Hindlimb muscle (tissue), 1 donor: ENCODE measurements at places on chromosomes 3 and 15. TPM values are rescaled to one million over a fixed set of nuclear protein-coding genes. Genes with fewer than 3 reads are reported as not detected.

- DNase-seq = no peak
These were observed 41.1 kb upstream of the AP3B2 start for GRCh38 chr15:82750831-82751180.

DNA sequence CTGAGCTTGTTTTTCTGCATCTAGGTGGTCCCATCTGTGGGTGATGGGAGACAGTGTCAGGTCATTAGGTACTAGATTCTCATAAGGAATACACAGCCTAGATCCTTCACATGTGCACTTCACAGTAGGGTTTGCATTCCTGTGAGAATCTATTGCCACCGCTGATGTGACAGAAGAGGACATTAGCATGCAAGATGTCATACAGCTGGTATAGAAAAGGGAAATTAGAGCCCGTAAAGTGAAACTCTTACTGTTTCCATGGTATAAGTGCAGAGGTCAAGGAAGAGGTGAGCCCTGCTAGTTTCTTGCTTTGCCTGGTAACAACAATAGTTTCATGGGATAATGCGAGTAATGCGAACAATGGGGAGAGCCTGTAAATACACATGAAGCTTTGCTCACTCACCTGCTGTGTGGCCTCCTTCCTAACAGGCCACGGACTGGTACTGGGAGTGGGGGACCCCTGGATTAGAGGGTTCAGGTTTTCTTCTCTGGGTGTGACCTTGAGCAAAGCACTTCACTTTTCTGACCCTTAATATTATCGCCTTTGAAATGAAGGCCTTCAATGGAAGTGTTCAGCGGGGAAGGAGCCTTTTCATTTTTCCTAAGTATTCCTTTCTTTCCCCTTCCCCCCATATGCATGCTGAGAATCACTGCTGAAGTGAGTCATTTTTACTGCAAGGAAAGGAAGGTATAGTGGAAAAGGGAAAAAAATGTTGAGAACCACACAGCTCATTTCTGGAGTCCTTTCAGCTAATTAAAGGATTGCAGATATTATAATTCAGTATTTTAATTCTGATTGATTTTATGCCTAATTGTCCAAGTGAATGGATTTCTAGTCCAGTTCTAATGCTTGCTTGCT lies 286.4 kb downstream of the UBE2E2 start:
- DNase-seq = no peak

DNA sequence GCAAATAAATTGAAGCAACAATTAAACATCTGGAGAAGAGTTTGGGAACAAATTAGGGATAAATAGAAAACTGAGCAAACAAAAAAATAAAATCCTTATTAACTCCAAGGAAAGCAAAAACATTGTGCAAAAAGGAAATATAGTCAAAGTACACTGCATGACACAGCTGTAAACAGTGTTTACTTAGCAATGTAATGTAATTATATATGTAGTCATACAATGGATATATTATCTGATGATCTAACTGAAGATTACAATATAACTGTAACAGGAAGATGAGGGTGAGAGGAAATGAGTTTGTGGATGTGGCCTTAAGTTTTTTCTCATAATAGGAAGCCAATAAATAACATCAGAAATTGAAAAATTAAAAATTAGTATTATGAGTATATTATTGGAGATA lies 42.5 kb downstream of the SCN10A start:
- DNase-seq = no peak

- DNase-seq = no peak
These were observed 47.3 kb upstream of the BCHE start for GRCh38 chr3:165884518-165884917.

Gene DGKG
- polyA plus RNA-seq = 0.89 TPM
